SJSA1 (cell line): ENCODE measurements at places on chromosomes 11 and 22.

DNA sequence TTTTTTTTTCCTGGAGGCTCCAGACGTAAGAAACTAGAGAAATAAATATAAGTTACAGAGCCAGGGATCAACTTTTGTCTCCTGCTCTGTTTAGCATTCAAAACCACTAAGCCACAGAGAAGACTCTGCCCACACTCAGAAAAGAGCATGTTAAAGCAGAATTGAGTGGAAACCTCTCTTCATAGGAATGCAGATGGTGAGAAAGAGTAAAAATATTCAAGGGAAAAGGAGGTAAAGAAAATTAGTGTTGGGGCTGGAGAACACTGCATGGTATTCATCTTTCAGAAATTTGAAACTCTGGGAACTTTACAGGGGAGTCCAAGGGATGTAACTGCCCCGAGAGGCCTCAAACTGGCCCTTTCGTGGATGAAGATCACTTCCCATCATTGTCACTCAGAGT lies 65.1 kb downstream of the CLMP start:
- DNase-seq: no peak
- H3K4me1 ChIP-seq: peaks cover 19% of the 10 kb centered on the region
- no peaks in the 10 kb centered on the region for H3K27me3 ChIP-seq
- no peak overlapping the region for H3K4me3 ChIP-seq
- no peaks in the 10 kb centered on the region for H3K36me3 ChIP-seq

DNA sequence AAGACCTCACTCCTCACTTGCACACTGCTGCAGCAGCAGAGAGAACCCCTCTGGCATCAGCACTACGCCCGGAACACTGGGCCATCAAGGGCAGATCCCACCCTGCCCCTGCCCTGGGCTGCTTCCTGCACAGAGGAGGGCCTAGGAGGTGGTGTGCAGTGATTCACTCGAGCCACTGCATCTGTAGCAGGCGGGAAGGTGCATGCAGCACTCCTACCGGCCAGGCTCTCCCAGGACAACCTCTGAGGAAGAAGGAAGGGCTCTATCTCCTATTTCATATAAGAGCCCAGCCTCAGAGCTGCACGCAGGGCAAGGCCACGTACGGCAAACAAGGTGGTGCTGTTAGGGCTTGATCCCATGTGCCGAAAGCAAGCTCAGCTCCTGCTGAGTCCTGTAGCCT lies 14.2 kb downstream of the RANGAP1 start:
- H3K36me3 ChIP-seq: peaks cover 100% of the 10 kb centered on the region
- H3K27me3 ChIP-seq: no peaks in the 10 kb centered on the region
- DNase-seq: no peak
- no peak overlapping the region for H3K4me3 ChIP-seq
- no peak overlapping the region for H3K27ac ChIP-seq
- no peaks in the 10 kb centered on the region for H3K4me1 ChIP-seq

GRCh38 chr11:134521001-134521400 lies 109.0 kb upstream of the B3GAT1 start:
- H3K4me3 ChIP-seq: no peak overlapping the region
- H3K27me3 ChIP-seq: no peaks in the 10 kb centered on the region
- no peak overlapping the region for H3K27ac ChIP-seq

DNA sequence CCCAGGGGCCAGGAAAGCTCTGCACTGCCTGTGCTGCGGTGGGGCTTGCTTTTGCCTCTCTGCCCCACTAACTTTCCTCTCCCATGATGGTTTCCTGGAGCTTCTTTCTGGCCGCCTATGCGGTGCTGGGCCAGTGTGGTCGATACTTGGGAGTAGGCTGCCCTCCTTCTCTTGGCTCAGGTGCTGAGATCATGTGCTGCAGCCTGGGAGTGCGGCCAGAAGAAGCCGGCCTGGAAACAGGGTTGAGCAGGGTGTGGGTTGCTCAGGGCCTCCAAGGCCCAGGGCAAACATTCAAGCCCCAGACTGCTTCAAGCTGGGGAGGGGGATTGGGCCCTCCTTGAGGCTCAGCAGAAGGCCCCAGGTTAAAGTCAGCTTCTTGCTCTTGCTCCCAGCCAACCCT lies 125.0 kb downstream of the NTM start:
- no peak overlapping the region for H3K27ac ChIP-seq
- H3K4me3 ChIP-seq: no peak overlapping the region
- no peak for DNase-seq
- H3K36me3 ChIP-seq: no peaks in the 10 kb centered on the region
- H3K27me3 ChIP-seq: no peaks in the 10 kb centered on the region

- DNase-seq: peak; percentile 50
- H3K36me3 ChIP-seq: no peaks in the 10 kb centered on the region
- H3K27me3 ChIP-seq: peaks cover 4% of the 10 kb centered on the region; the same call in 1 of the 2 replicates
- H3K27ac ChIP-seq: no peak overlapping the region
- peak overlapping the region; percentile 41 for H3K4me3 ChIP-seq
Observed at GRCh38 chr22:20299746-20300136, 20.1 kb downstream of the DGCR6L start.
